ENCODE measurements at places on chromosomes 1 and 21.

DNA sequence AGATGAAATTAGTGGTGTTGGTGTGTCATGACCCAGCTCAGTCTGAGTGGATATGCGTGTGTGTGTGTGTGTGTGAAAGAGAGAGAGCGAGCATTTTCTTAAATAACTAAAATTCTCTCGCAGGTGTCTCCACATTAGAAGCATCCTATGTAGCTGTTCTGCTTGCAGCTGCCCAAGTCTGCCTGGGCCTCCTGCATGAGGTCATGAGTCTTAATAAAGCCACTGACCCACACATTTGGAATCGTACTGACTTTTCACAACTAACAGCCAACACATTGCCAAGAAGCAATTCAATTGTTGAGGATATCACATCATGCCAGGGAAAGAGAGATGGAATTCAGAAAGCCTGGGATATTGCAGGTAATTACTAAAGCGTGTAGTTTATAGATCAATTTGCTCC is 238.2 kb upstream of the AJAP1 start:
- no peak for DNase-seq

DNA sequence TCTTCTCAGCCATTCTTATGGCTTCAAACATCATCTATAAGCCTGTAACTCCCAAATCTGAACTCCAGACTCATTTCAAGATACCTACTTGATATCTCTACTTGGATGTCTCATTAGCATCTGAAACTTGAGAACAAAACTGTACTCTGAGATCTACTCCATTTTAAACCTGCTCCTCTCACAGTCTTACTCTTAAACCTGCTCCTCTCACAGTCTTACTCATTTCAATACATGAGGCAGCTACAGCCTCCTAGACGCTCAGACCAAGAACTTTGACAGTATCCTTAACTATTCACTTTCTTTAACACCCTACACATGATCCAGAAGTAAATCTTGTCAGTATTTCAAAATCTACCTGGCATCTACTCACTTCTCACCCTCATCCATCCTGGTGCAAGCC is 54.3 kb downstream of the NBPF6 start:
- no peak for DNase-seq

DNA sequence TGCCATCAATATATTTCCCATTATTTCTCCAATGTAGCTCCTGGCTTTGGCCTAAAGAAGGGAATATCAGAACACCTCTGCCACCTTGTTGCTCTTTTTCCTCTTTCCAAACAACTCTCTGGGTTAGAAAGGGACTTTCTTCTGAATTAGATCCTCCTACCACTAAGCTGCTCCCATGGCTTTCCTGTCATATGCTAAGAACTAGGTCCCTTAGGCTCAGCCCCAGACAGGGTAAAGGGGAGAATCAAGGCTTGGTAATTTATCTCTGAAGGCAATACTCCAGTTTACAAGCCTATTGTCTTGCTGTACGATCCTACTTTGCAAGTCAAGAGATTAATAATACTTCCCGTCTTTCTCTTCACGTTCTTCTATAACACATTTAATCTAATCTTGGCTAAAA is 373.2 kb upstream of the DAB1 start:
- no peak for DNase-seq

GRCh38 chr1:6612641-6613360 is 730 bp upstream of the PHF13 start:
- DNase-seq = no peak

DNA sequence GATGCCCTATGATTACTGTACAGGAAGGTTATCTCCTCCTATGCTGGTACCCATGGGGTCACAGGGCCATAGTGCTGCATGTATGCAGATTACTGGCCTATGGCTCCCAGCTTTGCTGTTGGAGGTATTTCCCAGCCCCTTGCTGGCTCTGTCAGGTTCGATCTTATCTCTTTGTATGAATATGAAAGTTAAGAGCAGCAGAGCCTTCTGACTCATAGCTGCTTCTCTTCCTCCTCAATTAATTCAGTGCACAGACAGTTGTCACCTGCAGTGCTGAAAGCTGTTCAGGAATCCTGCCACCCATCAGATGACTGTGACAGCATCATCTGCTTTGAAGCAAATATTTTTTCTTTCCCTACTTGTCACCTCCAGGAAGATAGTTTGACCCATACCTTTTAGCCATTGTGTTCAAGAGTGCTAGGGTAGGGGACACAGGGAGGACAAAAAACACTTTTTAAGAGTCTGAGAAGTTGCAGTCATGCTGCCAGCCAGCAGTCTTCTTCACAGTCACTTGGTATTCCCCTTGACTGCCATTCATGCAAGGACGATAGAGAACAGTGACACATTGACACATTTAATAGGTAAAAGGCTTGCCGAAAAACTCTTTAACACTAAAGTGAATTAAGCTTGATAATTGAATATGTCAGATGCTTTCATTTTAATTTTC is 73.1 kb downstream of the KIF1B start:
- no peak for DNase-seq

GRCh38 chr1:241589521-241589920 is 50.6 kb downstream of the CHML start:
- no peak for DNase-seq

- no peak for DNase-seq
Observed at GRCh38 chr1:239764546-239764945, 327.1 kb upstream of the FMN2 start.

DNA sequence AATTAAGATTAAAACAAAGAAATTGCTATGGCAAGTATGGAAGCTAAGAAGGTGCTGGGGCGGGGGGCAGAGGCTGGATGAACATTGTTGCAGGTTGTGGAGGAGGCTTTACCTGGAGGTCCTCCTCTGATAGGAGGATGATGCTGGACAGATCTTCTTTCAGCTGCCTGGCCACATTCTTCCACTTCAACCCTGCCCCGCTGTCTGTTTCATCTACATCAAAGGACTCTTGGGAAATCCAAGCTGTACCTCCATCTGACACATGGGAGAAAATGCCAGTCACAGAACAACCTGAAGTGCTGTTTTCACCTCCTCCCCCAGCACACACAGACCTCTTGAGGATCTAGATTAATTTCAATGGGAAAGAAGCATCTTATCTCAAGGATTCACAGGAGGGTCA is 5.3 kb downstream of the DFFA start:
- no peak for DNase-seq

DNA sequence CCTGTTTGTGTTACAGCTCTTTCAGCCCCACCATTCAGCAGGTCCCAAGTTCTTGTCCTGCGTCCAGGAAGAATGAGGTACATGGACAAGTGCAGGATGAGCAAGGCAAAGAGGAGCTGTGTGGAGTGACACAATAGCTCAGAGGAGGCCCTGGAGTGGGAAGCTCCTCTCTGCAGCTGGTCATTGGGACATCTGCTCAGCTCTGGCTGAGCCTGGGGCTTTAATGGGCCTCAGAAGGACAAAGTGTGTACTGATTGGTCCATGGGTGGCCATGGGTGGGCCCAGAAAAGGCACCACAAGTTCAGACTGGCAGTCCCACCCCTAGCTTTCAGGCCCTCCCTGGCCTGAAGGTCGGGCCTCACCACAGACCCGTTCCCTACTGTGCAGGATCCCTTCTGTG is 14.7 kb upstream of the HYI start:
- no peak for DNase-seq

DNA sequence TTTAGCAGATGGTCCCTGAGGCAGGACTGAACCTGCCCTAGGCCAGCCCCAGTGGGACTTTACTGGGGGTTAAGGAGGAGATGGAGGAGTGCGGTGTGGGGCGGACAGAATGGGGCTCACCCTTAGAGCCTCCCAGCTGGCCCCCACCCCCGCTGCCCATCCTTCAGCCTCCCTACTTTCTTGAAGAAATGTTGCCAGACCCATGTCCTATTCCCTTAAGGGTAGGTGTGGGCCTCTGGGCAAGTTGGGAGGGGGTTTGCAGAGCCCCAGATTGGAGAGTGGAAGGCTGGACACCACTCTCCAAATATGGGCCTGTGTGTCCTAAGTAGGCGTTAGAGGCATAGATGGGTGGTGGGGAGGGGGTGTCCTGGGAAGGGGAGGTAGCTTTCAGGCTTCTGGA is 19.2 kb upstream of the EPS8L3 start:
- no peak for DNase-seq

GRCh38 chr1:169689395-169689794 is 22.0 kb downstream of the SELL start:
- no peak for DNase-seq

- DNase-seq = no peak
Observed at GRCh38 chr21:31875496-31876015, 2.7 kb downstream of the HUNK start.

DNA sequence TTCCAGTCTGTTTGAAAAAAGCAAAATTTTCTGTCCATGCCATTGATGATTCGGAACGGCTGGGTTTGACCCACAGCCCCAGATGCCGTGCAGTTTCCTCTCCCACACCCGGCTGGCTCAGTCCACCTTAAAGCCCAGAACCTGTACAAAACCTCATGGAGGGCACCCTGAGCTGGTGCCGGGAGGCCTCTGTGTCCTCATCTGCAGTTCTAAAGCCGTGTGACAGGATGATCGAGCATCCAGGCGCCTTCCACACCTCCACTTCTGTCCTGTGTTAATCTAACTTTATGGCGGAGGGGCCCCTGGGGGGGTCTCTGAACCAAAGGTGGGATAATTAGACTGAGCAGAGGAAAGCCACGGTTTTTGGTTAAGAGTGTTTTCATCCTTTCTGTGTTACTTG is 49.6 kb downstream of the SLC37A1 start:
- no peak for DNase-seq

- DNase-seq = no peak
Observed at GRCh38 chr1:8397511-8397910, 79.6 kb downstream of the SLC45A1 start.

DNA sequence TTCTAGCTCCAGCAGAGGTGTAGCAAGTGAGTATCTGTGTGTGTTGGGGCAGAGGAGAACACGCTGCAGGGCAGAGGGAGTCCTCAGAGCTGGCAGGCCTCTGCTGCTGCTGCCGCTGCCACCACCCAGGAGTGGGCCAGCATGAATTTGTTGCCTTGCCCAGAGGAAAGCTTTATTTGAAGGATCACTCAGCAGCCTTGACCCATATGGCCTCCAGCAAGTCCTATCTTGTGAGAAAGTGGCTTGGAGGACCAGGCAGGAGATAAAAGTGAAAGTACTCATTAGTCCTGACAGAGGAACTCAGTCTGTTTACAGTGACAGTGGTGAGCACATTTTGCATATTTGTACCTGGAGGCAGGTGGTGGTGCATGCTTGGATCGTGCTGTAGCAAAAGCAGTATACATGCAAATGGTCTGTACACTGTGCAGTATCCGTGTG is 3.1 kb downstream of the TRAF5 start:
- DNase-seq = peak; percentile 52

- DNase-seq = no peak
Observed at GRCh38 chr1:3053986-3054385, 15.0 kb upstream of the PRDM16 start.

GRCh38 chr1:198254948-198255347 is 98.2 kb downstream of the NEK7 start:
- no peak for DNase-seq

DNA sequence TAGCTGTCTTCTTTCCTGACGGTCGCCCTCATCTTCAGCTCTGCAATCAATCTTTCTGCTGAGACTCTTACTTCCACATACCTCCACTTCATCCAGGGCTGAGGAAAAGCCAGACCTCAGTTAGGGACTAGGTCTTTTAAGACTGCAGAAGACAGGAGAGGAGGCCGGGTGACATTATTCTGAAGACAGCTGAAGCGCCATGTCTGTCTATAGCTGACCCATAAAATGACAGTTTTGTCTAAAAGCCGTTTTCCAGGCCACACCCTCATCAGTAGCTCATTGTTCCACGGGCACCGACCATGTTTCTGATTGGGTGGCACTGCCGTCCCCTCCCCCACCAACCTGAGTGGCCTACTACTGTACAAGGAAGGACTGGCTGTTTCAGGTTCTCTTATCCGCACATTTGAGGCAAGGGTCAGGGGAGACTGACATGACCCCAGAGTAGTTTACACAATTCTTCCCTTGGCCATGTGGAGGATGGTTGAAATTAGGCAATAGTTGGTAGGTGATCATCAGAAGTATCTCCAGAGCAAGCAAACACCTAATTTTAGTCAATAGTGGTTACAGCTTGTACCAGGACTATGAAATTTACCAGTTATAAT is at the start of gene ADCY10:
ADCY10 (minus strand) TSS at position 240 of the 602 bp plus-strand sequence. CDS start 8,994 bp downstream, outside the sequence.
- no peak for DNase-seq

DNA sequence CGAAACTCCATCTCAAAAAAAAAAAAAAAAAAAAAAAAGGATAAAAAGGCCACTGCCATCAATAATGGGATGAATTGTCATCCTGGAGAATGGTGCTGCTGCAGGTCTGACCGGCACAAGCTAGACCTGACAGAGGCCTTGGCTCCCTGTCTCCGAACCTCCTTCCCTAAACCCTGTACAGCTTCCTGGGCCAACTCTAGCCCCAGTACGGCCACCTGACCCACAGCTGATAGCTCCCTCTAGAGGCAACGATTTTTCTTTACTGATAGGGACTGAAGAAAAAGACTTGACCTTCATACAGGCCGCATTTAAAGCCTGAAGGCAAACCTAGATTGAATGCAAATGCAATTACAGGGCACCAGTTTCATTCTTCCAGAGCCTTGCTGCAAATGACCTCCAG is 30.7 kb downstream of the NOL9 start:
- no peak for DNase-seq

DNA sequence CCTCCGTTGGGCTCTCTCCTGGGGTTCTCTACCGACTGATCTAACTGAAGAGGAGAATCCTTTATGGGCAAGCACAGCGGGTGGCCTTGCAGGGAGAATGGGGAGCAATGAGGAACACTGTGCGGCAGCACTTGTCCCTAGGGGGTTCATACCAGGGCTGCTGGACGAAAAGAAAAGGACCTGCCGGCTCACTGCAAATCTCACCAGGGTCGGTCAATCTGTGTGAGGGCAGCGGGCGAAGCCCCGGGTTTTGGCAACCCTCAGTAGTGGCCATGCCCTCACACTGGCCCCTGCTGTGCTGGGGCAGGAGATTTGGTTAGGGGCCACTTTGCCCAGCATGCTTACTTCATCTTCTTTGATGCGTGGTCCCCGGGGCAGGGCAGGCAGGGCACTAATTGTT is 5.9 kb downstream of the LHX9 start:
- no peak for DNase-seq

- no peak for DNase-seq
Observed at GRCh38 chr1:4428711-4429110, 225.7 kb upstream of the AJAP1 start.

GRCh38 chr1:193030280-193030679 is 28.9 kb downstream of the UCHL5 start:
- DNase-seq = no peak

DNA sequence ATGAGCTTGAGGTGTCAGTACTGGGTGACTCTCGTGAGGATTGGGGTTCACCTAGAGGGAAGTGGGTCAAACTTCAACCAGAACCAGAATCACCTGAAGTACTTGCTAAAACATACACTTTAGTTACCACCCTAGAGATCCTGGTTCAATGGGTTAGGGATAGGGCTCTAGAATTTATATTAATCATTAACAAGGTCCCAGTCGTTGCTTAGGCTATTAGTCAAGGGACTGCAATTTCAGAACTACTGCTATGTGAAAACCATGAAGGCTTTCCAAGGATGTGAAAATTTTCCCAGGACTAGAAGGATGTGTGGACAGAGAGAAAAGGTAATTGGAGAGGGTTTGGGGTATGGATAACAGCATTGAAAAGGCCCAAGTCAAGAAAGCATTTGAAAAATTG is 162.6 kb downstream of the GRIK1 start:
- DNase-seq = no peak

- DNase-seq = no peak
Observed at GRCh38 chr1:160605792-160606479, 26.6 kb upstream of the CD84 start.

Data from CD4-positive, alpha-beta T cell treated with Interleukin-15 for 1 hour (primary cell).